ENCODE measurements at places on chromosomes 16 and 17. TPM values are rescaled to one million over a fixed set of nuclear protein-coding genes. Genes with fewer than 3 reads are reported as not detected.

The FOXN1 gene
- 0.03 TPM for total RNA-seq

The ADAD2 gene
- not detected for total RNA-seq

The TPPP3 gene
- 10.6 TPM for total RNA-seq

The GFOD2 gene
- total RNA-seq, result 18.9 TPM

The RPAIN gene
- total RNA-seq, result 30.9 TPM
